ENCODE measurements at places on chromosomes 2 and 18.

DNA sequence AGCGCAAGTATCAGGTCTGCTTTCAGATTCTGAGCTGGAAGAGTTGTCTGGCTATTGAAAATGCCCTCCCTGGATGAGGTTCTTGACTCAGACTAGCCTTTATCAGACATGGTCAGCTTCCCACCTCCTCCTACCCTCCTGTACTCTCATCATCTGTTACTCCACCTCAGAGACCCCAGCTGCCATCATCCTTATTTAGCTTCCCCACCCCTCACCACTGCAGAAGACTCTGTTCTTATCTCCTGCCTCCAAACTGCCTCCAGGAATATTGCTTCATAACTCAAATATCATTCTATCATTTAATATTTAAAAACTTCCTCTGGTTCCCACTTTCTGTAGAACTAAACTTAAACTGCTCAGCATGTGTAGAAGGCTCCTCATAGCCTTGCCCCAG lies 31.1 kb upstream of the PPP3R1 start:
- DNase-seq = no peak

DNA sequence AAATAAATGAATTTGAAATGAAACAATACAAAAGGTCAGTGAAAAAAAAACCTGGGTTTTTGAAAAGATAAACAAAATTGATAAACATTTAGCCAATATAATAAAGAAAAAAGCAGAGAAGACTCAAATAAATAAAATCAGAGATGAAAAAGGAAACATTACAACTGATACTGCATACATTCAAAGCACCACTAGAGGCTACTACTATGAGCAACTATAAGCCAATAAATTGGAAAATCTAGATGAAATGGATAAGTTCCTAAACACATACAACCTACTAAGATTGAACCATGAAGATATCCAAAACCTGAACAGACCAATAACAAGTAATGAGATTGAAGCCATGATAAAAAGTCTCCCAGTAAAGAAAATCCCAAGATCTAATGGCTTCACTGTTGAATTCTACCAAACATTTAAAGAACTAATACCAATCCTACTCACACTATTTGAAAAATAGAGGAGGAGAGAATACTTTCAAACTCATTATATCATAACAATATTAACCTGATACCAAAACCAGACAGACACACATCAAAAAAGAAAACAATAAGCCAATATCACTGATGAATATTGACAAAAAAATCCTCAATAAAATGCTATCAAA lies 80.8 kb upstream of the CERS6 start:
- DNase-seq = no peak

DNA sequence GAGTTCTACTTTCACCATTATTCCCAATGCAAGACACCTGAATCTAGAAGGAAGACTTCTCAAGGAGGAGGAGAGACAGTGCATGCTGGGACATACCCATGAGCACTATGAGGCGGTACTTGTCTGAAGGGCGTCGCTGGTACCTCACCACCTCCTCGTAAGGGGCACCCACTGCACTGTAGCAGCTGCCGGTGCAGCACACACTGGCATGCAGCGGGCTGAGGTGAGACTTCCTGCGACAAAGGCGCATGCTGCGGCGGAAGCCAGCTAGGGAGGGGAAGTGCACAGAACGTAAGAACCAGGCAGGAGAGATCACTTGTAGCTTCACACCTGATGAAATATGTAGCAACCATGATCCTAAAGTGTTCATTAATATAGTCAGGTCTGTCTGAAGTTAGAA lies 12.8 kb upstream of the TMEM237 start:
- DNase-seq = no peak

GRCh38 chr18:50849419-50849821 lies 29.5 kb upstream of the ME2 start:
- no peak for DNase-seq

- DNase-seq = no peak
Measured at GRCh38 chr2:99910902-99911301, 231.5 kb downstream of the AFF3 start.

- no peak for DNase-seq
Measured at GRCh38 chr2:47946593-47946992, 40.3 kb upstream of the FBXO11 start.

DNA sequence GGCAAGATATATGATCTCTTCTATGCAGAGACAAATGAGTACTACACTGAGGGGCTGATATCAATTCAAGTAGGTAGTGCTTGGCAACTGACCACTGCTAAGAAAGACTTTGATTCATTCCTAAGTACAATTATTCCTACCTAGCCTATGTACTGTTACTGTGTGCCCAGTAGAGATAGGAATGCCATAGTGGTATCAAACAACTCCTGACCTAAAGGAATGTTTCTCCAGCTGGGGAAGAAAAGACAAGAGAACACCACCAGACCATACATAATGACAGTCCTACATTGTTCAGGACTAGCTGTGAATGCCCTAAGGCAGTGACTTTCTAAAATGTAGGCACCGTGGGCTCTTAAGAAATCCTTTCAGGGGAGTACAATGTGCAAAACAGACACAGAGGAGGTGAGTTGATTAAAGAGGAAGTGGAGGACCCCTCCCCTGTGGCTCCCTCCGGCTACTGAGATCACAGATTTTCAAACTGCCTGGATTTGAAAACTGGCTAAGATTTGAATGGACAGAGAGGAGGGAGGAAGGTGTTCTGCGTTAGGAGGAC lies 89.1 kb downstream of the ANTXR1 start:
- DNase-seq = no peak

GRCh38 chr2:223222397-223222796 lies 170.4 kb downstream of the KCNE4 start:
- no peak for DNase-seq

- no peak for DNase-seq
Measured at GRCh38 chr2:85961754-85962153, 73.0 kb upstream of the ST3GAL5 start.

DNA sequence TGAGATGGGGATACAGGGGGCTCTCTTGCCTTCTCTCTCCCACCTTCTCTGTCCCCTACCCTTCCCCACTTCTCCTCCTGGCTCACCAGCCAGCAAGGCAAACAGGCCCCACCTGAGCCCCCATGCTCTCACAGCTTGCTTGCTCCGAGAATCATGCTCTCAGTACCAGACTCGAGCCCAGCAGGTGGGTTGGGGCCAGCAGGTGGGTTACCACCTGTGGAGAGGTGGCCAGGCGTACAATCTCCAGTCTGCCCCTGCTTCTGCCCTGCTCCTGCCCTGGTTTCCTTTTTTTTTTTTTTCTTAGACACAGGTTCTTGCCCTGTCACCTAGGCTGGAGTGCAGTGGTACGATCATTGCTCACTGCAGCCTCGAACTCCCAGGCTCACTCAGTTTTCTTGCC lies 214.5 kb downstream of the SH3RF3 start:
- DNase-seq = no peak

- no peak for DNase-seq
Measured at GRCh38 chr2:5453220-5454050, 238.7 kb upstream of the SOX11 start.

- DNase-seq = no peak
Measured at GRCh38 chr2:101873543-101873942, 118.2 kb upstream of the IL1R2 start.

GRCh38 chr2:227464361-227464760 lies 7.6 kb upstream of the AGFG1 start:
- DNase-seq = no peak
